ENCODE measurements at places on chromosomes 3 and 15.

DNA sequence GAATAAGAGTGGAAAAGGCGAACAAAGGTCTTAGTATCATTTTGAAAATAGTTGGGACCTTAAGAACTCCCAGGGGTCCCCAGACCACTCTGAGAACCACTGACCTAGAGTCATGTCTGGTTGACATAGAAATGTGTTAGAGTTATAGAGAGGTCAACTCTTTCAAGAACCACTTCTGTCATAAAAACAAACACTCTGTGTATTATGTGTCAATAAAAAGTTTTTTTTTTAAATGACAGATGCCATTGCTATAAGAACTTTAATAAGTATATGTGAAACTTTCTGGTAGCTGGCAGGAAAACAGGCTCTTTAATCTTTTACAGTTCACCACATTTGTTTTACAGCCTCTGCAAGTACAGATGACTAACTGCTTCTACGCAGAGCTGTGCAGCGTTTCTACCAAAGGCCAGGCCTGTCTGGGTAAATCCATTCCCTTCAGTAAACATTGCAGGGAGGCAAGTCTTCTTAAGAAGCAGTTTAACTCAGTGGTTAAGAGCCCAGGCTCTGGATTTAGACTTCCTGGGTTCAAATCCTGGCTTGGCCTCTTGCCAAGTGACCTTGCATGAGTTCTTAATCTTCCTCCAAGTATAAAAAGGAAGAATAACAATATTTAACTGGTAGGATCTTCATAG lies 56.6 kb downstream of the RFTN1 start:
- no peak for DNase-seq

GRCh38 chr15:89665449-89666181 lies 10.3 kb upstream of the KIF7 start:
- peak; percentile 69 for DNase-seq

DNA sequence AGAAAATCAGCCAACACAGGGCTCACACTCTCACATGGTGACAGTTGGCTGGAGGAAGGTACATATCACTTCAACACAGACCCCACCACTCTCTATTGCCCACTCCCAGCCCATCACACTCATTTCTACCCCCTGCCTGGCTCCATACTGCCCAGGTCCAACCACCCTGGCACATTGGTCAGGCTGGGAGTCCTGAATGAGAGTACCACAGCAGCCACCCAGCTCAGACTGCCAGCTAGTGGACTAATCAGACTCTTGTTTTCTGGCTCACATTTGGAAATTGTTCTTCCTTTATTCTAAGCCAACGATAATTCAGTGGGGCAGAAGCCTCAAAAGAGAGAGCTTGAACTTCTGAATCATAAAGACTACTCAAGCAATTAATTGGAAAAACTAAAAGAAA lies 20.0 kb downstream of the MRPL46 start:
- DNase-seq, result no peak

GRCh38 chr3:67875338-67875737 lies 220.9 kb upstream of the SUCLG2 start:
- DNase-seq, result no peak

DNA sequence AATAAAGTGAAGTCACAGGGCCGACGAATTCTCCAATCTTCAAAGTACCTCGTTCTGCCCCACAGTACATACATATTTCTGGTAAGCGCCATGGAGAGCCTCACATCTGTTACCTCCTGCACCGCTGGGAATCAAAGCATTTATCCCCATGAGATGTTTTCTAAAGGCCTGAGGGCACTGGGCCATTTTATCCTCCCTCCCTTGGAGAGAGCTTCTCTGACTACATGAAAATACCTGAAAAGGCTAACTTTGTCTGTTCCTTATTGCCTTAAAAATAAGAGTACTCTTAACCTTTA lies 148.1 kb downstream of the RORA start:
- DNase-seq, result no peak

- DNase-seq, result peak; percentile 93
Measured at GRCh38 chr15:77607111-77607893, 25.4 kb downstream of the LINGO1 start.

GRCh38 chr15:69543681-69544364 lies 91.2 kb downstream of the RPLP1 start:
- DNase-seq, result no peak

- DNase-seq, result no peak
Measured at GRCh38 chr15:69114331-69114928, 46.0 kb upstream of the GLCE start.

DNA sequence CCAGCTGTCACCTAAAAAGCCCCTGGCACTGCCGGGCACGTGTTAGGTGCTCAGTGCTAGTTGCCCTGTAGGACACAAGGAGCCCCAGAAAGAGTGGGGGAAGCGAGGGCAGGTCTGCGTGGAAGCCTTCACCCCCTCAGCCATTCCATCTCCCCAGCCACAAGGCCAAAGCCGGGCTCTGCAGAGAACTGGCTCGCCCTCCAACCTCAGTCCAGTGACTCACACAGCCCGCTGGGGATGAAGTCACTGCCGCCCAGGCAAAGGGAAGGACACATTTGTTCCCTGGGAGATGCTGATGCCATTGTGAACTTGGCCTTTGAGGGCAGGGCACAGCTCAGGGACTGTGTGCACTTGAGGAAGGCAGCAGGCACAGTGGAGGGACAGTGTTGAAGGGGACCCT lies 48.1 kb downstream of the IQSEC1 start:
- DNase-seq, result peak; percentile 88

DNA sequence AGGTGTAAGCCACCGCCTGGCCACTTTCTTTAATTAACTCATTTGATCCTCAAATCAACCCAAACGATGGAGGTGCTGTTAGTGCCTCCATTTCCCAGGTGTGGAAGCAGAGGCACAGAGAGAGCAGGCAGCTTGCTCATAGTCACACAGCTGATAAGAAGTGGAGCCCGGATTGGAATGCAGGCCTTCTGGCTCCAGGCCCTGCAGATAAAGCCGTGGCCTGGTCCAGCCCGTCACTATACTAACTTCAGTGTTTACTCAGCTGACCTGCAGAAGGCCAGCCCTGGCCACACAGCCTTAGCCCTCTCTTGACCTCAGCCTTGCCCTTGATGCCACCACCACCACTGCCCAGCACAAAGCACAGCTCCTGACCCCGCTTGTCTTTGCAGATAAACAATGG lies 116.7 kb downstream of the NUP210 start:
- DNase-seq, result no peak

GRCh38 chr3:167950212-167950611 lies 145.5 kb downstream of the GOLIM4 start:
- no peak for DNase-seq

GRCh38 chr15:99485153-99485961 lies 80.4 kb upstream of the MEF2A start:
- DNase-seq, result no peak

- DNase-seq, result no peak
Measured at GRCh38 chr15:101219441-101219840, 32.4 kb downstream of the CHSY1 start.

DNA sequence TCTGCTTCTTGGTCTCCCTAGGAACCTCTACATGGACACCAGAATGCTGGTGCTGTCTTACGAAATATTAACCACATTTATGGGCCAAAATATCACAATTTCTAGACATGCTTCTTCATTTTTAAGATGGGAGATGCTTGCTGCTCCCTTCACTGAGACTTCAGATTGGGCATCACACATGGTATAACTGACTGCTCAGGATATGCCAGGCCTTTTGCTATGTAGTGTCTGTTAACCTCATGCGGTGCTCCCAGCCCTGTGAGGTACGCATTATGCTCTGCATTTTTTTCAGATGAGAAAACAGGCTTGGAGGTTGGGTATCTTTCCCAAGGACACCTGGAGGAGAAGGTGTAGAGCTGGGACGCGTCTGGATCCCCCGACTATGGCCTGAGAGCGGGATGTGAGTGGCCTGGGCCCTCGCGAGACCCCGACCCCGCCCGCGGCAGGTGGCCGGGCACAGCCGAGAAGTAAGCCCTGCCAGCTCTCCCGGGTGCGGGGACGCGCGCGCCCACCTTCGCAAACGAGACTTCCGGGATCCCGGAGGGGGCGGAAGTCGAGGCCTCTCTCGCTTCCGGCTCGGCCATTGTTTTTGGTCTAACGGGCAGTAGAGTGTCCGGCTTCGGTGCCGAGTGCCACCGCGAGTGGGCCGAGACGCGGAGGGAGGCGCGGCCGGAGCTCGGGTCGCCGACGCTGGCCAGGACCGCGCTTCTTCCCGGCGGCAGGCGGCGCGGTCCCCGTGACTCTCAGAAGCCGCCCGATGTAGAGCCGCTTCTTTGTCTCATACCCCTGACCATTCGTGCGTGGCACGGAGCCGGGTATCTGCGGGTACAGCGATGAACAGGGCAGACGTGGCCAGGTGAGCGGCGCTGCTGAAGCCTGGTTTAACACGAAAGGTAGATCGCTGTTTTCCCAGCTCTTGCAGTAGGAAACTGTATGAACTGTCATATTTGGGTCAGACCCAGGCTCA lies at the start of gene ZKSCAN7:
Gene ZKSCAN7 (plus strand): TSS at position 568 of the 967 bp plus-strand sequence. CDS start 1,855 bp downstream, outside the sequence.
- DNase-seq, result peak; percentile 71

- no peak for DNase-seq
Measured at GRCh38 chr3:11282250-11283138, 10.3 kb downstream of the ATG7 start.

DNA sequence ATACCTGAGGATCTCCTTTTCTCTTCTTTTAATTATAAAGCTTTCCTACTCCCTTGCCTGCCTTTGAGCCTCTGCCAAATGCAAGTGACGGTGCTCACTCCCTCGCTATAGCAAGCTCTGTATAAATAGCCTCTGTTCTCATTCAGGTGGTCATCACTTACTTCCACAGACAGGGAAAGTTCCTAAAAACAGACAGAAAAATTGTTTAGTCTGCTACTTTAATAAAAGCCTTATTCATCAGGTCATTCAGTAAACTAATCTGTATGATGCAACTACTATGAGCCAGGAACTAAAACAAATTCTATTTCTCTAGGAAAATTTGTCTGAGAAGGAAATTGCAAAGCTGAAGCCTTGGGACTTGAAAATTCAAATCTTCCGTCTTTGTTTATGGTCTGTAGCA lies 10.2 kb upstream of the DLG1 start:
- DNase-seq, result no peak

GRCh38 chr3:119173325-119173724 lies at the start of gene UPK1B:
TSS of gene UPK1B (plus strand) at chr3:119173598. CDS start at chr3:119186742, 13,144 bp downstream.
- no peak for DNase-seq

- no peak for DNase-seq
Measured at GRCh38 chr3:133246773-133247172, 153.1 kb upstream of the BFSP2 start.

GRCh38 chr3:12968541-12968940 lies 104.7 kb downstream of the IQSEC1 start:
- DNase-seq, result no peak

DNA sequence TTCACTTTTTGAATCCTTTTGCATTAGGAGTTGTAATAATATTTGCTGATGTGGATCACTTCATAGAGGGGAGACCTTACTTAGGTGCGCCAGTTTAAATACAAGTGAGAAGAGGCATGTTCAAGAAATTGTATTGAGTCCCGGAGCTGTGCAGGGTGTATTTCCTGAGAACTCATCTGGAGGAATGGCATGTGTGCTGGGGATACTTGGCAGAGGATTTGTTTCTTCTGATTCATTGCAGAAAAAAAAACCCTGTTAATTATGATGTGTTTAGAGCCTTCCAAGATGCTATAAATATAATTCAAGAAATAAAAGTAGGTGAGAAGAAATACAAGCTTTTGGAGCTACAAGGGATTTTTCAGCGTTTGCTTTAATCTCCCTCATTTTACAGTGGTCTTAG lies 97.6 kb downstream of the TPRG1 start:
- no peak for DNase-seq

DNA sequence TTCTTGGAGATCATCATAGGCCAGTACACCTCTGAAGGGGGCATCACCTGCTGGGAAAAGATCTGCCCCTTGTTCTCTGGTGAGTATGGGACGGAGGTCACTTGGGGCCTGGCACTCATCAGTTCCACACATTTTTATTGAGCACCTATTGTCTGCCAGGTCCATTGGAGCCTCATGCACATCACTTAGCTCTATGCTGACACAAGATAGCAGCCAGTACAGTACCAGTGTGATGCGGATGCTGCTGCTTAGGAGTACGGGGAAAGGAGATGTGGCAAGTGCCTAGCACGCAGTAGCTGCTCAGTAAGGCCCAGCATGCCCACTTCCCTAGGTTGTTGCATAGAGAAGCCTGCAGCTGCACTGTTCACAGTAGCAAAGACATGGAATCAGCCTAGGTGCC lies 43.4 kb downstream of the SLC6A6 start:
- DNase-seq, result no peak

DNA sequence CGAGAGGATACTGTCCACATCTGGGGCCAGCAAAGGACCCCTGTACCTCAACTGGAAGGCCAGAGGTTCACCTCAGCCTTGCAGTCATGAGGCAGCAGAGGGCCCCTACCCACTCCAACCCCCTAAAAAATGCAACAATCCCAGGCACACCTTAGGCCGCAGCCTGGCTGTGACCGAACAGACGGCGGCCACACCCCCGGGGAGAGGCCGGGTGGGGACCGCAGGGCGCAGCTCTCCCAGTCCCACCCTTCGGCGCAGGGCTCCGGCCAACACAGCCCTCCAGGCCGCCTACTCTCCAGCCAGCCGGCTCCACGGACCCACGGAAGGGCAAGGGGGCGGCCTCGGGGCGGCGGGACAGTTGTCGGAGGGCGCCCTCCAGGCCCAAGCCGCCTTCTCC lies 457 bp upstream of the DNAJA4 start:
- DNase-seq, result no peak

- no peak for DNase-seq
Measured at GRCh38 chr15:40437752-40438687, 2.7 kb upstream of the BAHD1 start.

GRCh38 chr3:15332405-15333098 lies at the start of gene SH3BP5:
TSS of gene SH3BP5 (minus strand) at chr3:15332586. CDS start at chr3:15332408, 178 bp downstream.
- peak; percentile 73 for DNase-seq

GRCh38 chr3:163196245-163196644 lies 1699.6 kb downstream of the OTOL1 start:
- DNase-seq, result no peak

GRCh38 chr3:134211797-134212196 lies 38.9 kb downstream of the RYK start:
- peak; percentile 31 for DNase-seq

DNA sequence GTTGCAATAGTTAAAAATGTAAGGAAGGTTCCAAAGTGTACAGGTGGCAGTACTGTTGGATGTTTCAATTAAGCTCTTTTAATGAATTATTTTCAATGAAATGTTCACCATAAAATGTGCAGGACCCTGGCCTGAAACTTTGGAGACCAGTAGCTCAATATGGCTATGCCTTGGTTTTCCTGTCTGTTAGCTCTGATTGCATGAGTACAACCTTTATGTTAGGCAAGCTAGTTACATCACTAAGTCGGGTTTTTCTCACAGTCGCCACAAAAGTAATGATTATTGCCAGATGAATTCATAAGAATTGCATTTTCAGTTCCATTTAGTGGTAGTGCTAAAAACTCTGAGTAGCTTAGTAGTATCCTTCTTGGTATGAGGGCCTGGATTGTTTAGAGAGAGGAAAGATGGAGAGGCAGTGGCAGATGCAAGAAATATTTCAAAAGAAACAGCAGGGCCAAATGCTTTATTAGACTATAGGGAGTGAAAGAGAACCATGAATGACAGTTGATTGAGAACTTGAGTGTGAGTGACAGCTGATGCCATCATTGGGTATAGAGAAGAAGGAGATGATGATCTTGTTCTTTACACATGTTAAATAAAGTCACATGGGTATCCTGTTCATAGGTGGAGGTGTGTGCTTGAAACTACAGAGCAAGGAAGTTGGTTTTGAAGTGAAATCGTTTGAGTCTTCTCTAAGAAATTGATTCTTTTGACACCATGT lies 109.5 kb downstream of the AKAP13 start:
- no peak for DNase-seq

- DNase-seq, result no peak
Measured at GRCh38 chr15:71055461-71055860, 59.8 kb upstream of the THSD4 start.

All from hepatic stellate cell (primary cell).